ENCODE measurements at places on chromosomes 13 and 19.

GRCh38 chr19:50688766-50689165 is 30.8 kb downstream of the SHANK1 start:
- DNase-seq, result no peak

DNA sequence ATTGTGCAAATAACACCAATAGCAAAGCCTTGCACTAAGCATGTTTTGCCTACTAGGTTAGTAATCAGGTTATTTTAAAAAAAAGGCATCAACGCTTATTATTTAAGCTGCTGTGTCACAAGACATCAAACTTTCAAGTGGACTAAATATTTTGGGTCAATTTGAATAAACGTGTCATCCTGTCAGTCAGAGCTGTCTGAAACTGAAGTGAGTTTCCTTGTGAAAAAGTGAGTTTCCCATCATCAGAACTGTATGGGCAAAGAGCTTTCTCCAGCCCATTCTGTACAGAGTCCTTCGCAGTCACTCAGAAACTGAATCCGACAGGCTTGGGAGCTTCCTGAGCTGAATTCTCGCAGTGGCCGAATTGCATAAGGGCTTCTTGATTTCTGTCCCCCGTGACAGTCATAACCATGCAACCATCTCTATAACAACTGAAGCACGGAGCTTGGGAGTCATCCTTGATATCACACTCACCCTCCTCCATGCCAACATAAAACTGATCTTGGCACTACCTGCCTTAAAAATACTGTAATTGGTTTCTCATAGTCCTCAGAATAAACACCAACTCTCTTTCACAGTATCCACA is 139.8 kb downstream of the MIPEP start:
- no peak for DNase-seq

GRCh38 chr13:101455863-101456262 is 3.4 kb downstream of the ITGBL1 start:
- DNase-seq, result no peak

DNA sequence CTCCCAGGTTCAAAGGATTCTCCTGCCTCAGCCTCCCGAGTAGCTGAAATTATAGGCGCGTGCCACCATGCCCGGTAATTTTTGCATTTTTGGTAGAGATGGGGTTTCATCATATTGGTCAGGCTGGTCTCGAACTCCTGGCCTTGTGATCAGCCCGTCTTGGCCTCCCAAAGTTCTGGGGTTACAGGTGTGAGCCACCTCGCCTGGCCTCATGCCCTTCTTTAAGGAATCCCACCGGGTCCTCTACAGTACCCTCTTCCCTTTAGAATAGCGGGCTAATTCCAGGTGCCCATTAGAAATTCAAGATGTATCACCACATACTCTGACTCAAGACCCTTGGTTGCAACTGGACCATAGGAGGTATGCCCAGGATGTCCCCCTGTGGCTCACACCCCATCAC is 74.2 kb upstream of the ZNF536 start:
- DNase-seq, result no peak

DNA sequence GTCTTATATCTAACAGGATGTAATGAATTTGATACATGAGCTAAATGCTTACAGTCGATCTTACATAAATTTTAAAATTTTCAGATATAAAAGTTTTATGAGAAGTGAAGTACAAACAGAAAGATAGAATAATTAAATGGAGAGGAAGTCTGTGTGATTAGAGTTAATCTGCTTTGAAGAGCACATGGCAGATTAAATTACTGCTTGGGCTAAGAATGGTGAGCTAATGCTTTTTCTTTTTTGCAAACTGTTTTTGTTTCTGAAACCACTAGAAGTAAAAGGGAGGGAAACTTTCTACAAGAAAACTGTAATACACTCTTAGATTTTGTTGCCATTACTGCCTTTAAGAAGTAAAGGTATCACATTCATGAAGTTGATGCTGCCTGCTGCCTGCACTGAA is 96.3 kb upstream of the SPRY2 start:
- DNase-seq, result no peak

GRCh38 chr13:24983094-24983493 is 112.8 kb upstream of the PABPC3 start:
- DNase-seq, result no peak

- peak; percentile 75 for DNase-seq
Measured at GRCh38 chr19:41957838-41958366, 1.2 kb downstream of the RABAC1 start.

GRCh38 chr19:5078182-5078581 is 109.3 kb downstream of the KDM4B start:
- no peak for DNase-seq

Data from NT2/D1 (cell line).